Natural killer cell treated with Interleukin-12 subunit alpha and Interleukin-12 subunit beta and Interleukin-15 and Interleukin-18, amount 100 ng/mL, for 72 hours (primary cell): ENCODE measurements at places on chromosomes 4 and X.
A peak's percentile ranks its signal among the peaks of the same experiment; 100 is the strongest.

DNA sequence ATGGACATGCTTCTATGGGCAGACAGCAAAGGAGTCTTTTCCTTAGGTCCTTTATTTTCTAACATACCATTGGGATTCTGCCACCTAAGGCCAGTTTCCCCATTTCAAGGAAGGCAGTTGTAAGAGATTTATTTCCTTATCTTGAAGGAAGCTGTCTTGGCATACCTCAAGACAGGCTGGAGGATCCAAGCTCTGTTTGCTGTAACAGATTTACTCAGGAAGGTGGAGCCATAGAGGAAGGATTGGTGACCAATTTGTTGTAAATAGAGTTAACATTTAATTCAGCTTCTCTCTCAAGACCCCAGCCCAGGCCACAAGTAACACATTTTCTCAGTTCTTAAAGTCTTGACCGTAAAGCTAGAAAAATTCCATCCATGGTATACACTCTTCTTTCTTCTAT lies 131.6 kb upstream of the TENM3 start:
- no peak for DNase-seq

- no peak for DNase-seq
Measured at GRCh38 chrX:2508648-2509335, 8.0 kb upstream of the DHRSX start.

DNA sequence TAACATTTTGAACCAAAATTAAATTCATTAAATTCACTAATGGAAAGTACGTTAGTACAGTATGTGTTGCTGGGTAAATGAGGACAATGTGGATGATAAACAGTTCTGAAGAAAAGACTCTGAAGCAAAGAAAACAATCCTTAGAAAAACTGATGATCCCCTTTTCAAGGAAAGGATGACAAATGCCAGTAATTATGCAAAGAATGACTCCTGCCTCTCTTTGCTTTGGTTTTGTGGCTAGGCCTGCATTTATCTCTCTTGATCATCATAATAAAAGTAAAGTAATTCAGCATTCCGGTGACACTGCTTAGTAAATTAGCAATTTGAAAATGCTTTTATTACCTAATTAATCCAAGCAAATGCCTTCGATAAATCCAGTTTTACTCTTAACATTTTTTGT lies 652.2 kb upstream of the DIPK2B start:
- DNase-seq, result no peak

GRCh38 chr4:680928-681645 lies 6.7 kb downstream of the MYL5 start:
- peak; percentile 91 for DNase-seq

DNA sequence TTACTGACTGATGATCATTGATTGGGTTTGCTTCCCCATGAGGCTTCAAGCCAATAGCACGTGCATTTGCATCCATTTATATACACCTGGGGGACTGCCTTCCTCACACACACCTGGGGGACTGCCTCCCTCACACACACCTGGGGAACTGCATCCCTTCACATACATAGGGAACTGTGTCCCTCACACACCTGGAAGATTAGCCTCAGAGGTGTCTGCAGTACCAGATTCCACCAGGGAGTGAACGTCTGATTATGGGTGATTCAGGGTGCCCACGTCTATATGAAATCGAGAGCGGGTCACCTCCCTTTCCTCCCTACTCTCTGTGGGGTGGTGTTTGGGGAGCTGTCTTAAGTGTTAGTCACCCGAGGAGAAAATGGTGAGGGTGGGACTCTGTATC lies 16.9 kb downstream of the CD99 start:
- no peak for DNase-seq

DNA sequence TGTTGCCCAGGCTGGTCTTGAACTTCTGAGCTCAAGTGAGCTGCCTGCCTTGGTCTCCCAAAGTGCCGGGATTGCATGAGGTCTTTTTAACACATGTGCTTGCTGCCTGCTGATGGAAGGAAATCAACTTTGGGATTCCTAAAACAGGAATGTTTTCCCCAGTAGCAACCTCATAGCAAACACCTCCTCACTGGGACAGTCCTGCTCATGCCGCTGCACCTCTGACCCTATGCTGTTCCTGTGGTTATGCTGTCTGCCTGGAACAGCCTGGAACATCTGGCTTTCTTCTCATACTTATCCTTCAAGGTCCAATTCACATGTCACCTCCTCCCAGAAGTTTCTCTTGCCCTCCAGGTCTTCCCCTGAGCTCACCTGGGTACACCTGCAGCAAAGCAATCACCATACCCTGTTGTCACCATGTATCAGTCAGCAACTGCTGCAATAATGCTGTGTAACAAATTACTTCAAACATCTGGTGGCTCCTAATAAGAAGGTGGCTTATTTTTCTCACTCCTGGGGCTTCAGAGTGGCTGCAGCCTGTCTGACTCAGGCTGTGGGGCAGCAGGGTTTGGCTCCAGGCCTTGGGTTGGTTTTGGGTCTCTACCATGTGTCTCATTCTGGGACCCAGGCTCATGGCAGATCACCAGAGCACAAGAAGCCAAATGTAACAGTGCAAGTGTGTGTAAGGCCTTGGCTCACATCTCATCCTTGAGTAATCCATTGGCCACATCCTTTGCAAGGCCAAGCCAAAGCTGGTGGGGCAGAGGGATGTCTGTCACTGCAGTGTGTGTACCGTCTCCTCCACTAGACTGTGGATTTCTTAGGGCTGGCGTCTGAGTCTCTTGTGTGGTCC lies 59.4 kb upstream of the SORCS2 start:
- DNase-seq, result no peak
